Effector memory CD4-positive, alpha-beta T cell (primary cell): ENCODE measurements at places on chromosomes 1 and 21.
A peak's percentile ranks its signal among the peaks of the same experiment; 100 is the strongest.

- no peak overlapping the region for H3K4me3 ChIP-seq
- no peaks in the 10 kb centered on the region for H3K27me3 ChIP-seq
- H3K27ac ChIP-seq = no peak overlapping the region
- H3K4me1 ChIP-seq = no peaks in the 10 kb centered on the region
These were observed 36.9 kb upstream of the HIVEP3 start for GRCh38 chr1:41955461-41956159.

- no peaks in the 10 kb centered on the region for H3K27me3 ChIP-seq
- no peak for DNase-seq
- no peak overlapping the region for H3K27ac ChIP-seq
- H3K4me3 ChIP-seq = no peak overlapping the region
These were observed 39.9 kb upstream of the ABCA4 start for GRCh38 chr1:94160811-94161210.

GRCh38 chr1:118115567-118116295 lies 69.3 kb downstream of the SPAG17 start:
- H3K36me3 ChIP-seq = no peaks in the 10 kb centered on the region
- H3K4me1 ChIP-seq = no peaks in the 10 kb centered on the region
- H3K4me3 ChIP-seq = no peak overlapping the region
- no peak for DNase-seq

- no peaks in the 10 kb centered on the region for H3K27me3 ChIP-seq
- no peaks in the 10 kb centered on the region for H3K36me3 ChIP-seq
- no peak for DNase-seq
- peaks cover 5% of the 10 kb centered on the region for H3K4me1 ChIP-seq
- H3K27ac ChIP-seq = no peak overlapping the region
- no peak overlapping the region for H3K4me3 ChIP-seq
These were observed 13.2 kb upstream of the NPHP4 start for GRCh38 chr1:6005276-6005917.

GRCh38 chr1:118947003-118947765 lies 41.0 kb downstream of the TBX15 start:
- no peak for DNase-seq

- H3K4me3 ChIP-seq = no peak overlapping the region
- DNase-seq = no peak
- no peak overlapping the region for H3K27ac ChIP-seq
- peaks cover 30% of the 10 kb centered on the region for H3K36me3 ChIP-seq
These were observed 3.6 kb downstream of the PARP1 start for GRCh38 chr1:226404063-226404903.

DNA sequence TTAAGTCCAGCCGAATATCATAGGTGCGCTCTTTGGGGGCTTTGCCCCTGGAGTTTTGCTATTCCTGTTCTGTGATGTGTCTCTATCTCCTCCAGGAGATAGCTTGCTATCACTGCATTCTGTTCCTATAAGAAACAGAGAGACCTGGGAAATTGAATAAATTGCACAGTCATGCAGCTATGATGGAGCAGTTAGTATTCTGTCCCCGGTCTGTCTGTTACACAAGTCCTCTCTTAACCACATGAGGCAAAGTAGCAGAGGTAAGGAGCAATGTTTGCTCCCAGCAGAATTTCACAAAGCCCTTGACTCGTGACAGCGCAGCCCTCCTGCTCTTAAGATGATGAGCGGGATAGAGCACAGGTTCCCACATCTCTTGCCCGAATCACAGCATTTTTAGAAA lies 63.9 kb upstream of the GRHL3 start:
- H3K4me3 ChIP-seq = no peak overlapping the region
- DNase-seq = no peak
- H3K27ac ChIP-seq = no peak overlapping the region
- H3K36me3 ChIP-seq = no peaks in the 10 kb centered on the region
- H3K27me3 ChIP-seq = no peaks in the 10 kb centered on the region

- no peaks in the 10 kb centered on the region for H3K36me3 ChIP-seq
- DNase-seq = no peak
- H3K4me1 ChIP-seq = no peaks in the 10 kb centered on the region
- H3K27ac ChIP-seq = no peak overlapping the region
- H3K27me3 ChIP-seq = no peaks in the 10 kb centered on the region
These were observed 34.6 kb downstream of the IL12RB2 start for GRCh38 chr1:67342076-67342890.

GRCh38 chr1:3821004-3821403 lies 24.7 kb upstream of the LRRC47 start:
- no peaks in the 10 kb centered on the region for H3K4me1 ChIP-seq
- H3K4me3 ChIP-seq = no peak overlapping the region
- H3K36me3 ChIP-seq = peaks cover 32% of the 10 kb centered on the region
- H3K27ac ChIP-seq = no peak overlapping the region
- no peaks in the 10 kb centered on the region for H3K27me3 ChIP-seq

- no peak for DNase-seq
- no peak overlapping the region for H3K27ac ChIP-seq
- peaks cover 16% of the 10 kb centered on the region for H3K27me3 ChIP-seq
- no peaks in the 10 kb centered on the region for H3K36me3 ChIP-seq
- peak overlapping the region; percentile 52 for H3K4me3 ChIP-seq
These were observed 39.0 kb upstream of the SYNC start for GRCh38 chr1:32741413-32742198.

DNA sequence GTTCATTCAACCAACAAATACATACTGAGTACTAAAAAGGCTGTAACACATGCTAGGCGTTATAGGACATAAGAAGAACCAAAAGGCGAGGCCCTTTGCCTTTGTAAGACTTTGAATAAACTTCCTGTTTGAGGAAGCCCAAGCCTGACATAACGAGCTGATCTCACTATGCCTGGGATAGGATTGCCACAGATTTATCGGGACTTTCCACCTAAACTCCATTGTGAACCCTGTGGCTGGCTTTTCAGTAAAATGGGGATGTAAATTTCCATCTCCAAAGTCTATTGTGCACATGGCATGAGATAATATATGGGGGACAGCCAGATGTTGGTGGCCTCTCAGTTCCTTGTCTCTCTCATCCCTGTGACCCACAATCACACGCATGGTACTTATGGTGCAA lies 41.9 kb downstream of the LMO4 start:
- no peak for DNase-seq
- no peak overlapping the region for H3K4me3 ChIP-seq
- no peak overlapping the region for H3K27ac ChIP-seq
- H3K4me1 ChIP-seq = no peaks in the 10 kb centered on the region

GRCh38 chr1:57309630-57310029 lies 114.2 kb downstream of the DAB1 start:
- no peaks in the 10 kb centered on the region for H3K36me3 ChIP-seq
- no peak overlapping the region for H3K27ac ChIP-seq
- no peak for DNase-seq
- peaks cover 12% of the 10 kb centered on the region for H3K4me1 ChIP-seq
